Fibroblast of skin of back (primary cell): ENCODE measurements at places on chromosomes 5 and 9.

- no peak for DNase-seq
These were observed 467.5 kb downstream of the NTRK2 start for GRCh38 chr9:85136987-85137386.

- peak; percentile 70 for DNase-seq
These were observed at the start of gene GSN for GRCh38 chr9:121267689-121268597. Gene GSN (plus strand): TSS chr9:121268162. CDS start chr9:121301972, 33,810 bp downstream.

GRCh38 chr9:69497816-69498215, 172.8 kb downstream of the ENTREP1 start:
- no peak for DNase-seq

GRCh38 chr5:172454358-172455086, at the start of gene SH3PXD2B:
Gene SH3PXD2B (minus strand): TSS chr5:172454525. CDS start chr5:172454352, 173 bp downstream.
- peak; percentile 67 for DNase-seq

DNA sequence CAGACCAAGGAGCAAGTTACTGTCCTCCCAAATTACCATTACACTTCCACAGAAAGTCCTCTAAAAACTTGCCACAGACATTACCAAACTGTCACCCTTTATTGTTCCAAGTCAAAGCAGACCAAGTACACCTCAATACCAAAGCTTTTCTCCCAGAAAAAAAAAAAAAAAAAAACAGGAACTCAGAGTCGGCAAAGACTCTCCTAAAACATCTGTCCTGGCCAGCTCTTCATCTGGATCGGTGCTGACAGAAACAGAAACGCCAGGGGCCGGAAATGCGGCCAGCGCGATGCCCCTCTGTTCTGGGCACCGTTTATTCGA, 718 bp downstream of the DEPDC1B start:
- no peak for DNase-seq

- DNase-seq: no peak
These were observed 132.0 kb upstream of the C6 start for GRCh38 chr5:41345295-41345694.

DNA sequence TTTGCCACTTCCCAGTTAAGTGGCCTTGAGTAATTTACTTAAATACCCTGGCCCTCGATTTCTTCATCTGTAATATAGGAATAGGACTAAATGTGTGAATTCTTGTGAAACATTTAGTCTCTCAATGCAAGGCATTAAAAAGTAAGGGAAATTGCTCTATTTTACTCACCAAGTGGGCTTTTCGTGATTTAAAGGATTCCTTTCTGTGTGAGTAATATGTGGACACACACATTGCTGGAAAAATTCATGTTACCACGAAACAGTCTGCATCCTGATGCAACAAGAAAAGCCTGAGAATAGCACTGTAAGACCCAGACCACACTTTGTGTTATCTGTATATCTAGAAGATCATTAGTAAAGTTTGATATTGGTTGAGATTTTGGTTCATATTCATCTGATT, 1243.0 kb upstream of the CDH9 start:
- peak; percentile 88 for DNase-seq
